ENCODE measurements at places on chromosomes 5 and 9. TPM values are rescaled to one million over a fixed set of nuclear protein-coding genes. Genes with fewer than 3 reads are reported as not detected.

DNA sequence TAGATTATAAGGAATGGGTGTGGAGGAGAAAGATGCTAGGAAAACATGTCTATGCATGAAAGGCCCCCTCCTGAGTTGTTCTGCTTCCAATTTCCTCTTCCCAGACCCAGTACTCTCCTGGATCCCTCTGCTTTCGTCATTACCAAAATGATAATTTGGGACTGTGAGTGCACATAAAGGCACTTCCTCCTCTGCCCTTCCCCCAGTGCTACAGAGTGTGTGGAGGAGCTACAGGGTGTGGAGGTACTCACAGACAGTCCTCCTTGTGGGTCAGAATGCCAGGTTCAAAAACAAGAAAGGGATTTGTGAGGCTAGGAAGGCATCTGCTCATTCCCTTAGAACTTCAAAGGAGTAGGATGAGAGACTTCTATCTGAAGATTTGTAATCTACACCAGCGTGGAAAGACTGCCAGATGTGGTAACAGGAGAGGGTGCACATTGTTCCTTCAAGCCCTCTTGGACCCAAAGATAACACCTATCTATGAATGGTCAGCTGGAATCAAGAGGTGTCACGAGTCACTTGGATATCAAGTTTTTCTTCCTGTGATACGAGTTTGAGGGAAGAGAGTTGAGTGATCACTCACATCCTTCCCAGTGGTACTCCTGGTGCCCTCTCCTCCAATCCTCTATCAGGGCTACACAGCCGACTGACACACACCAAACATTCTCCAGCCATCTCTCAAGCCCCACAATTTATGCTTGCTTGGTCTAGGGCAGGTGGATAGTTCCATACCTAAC, 201.1 kb downstream of the EPB41L4A start:
- no peak for DNase-seq

PCDHGA3 gene
- total RNA-seq: 10.3 TPM

GRCh38 chr9:77013932-77014596, 5.4 kb upstream of the FOXB2 start:
- no peak for DNase-seq

MTRR gene
- 29.7 TPM for total RNA-seq

DNA sequence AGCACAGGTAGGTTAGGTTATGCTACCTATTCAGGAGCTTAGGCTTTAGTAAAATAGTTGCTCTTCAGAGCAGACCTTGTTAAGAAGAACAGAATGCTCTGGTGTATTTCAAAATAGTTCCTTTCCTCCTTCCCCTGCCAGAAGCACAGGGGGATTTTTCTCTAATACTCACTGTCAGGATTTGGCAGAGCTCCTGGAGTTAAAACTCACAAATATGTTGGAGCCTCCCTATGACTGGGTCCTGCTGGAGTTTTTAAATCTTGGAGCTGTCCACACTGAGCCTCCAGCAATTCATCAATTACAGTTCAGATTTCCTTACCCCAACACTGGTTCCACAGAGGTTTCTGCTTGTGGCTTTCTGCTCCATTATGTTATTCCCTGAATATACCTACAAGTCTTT, 1233.8 kb upstream of the WWC1 start:
- DNase-seq: no peak

- no peak for DNase-seq
Measured at GRCh38 chr5:66724349-66725139, 128.4 kb downstream of the MAST4 start.

DNA sequence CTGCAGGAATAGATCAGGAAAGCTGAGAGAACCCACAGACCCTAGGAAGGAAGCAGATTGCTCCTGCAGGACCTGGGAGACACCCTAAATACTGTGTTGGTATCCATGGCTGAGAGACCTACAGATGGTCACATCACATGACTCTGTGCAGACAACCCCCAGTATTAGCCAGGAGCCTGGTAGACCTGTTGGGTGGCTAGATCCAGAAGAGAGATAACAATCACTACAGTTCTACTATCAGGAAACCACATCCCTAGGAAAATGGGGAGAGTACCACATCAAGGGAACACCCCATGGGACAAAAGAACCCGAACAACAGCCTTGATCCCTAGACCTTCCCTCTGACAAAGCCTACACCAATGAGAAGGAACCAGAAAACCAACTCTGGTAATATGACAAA, 24.2 kb upstream of the MELK start:
- no peak for DNase-seq

DNA sequence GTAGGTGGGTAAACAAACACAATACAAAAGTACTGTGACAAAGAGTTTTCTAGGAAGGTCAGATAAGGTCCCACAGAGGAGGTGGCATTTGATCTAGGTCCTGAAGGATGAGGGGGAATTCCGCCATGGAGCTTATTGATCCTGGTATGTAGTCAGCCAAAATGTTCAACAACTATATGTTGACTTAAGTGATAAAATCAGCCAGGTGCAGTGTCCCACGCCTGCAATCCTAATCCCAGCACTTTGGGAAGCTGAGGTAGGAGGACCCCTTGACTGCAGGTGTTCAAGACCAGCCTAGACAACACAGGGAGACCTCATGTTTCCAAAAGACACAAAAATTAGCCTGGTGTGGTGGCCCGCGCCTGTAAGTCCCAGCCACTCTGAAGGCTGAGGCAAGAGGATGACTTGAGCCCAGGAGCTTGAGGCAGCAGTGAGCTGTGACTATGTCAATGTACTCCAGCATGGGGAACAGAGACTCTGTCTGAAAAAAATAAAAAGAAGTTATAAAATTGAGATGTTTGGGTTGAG, 46.4 kb upstream of the PLIN2 start:
- no peak for DNase-seq

- no peak for DNase-seq
Measured at GRCh38 chr9:5718296-5719032, 89.6 kb downstream of the RIC1 start.

DNA sequence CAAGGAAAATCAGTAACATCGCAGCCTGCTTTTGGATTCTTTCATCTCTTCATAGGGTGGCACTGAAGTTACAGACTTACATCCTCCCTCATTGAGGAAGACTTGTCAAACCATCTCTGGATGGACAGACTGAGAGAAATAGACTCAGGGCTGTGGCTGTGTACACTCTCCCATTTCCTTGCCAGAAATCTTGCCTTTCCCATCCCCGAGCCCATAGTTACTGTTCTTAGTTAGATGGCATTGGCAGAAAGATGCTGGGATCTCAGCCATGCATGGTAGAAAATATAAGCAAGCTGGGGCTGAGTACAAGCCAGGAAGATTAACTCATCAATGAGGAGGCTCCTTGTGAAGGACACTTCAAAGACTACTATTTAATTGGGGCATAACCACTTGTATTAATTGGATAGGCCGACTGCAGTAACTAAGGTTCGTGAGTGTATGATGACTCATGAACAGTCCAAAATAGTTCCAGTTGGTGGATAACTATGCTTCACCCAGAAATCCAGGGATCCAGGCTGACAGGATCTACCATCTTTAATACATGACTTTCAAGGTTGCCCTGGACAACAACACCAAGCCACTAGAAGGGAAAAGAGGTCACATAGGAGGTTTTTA, 137.9 kb downstream of the TMEM38B start:
- no peak for DNase-seq

SLC45A2 gene
- not detected for total RNA-seq

- no peak for DNase-seq
Measured at GRCh38 chr5:60026161-60026560, 132.6 kb upstream of the PDE4D start.

PAX5 gene
- total RNA-seq: not detected

DNA sequence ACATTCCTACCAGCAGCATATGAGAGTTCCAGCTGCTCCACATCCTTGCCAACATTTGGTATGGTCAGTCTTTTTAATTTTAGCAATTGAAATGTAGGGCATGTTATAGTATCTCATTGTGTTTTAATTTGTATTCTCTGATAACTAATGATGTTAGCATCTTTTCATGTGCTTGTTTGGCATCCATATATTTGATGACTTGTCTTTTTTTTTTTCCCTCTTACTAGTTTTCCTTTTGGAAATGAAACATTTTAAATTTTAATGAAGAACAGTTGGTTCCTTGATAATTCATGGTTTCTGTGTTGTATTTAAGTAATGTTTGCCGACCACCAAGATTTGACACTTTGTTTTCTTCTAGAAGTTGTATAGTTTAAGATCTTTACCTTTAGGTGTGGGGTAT, 8.8 kb downstream of the OGN start:
- DNase-seq: no peak

GRCh38 chr5:159359408-159359807, 29.1 kb upstream of the IL12B start:
- DNase-seq: no peak

- no peak for DNase-seq
Measured at GRCh38 chr5:58922461-58923171, 339.7 kb downstream of the RAB3C start.

DNA sequence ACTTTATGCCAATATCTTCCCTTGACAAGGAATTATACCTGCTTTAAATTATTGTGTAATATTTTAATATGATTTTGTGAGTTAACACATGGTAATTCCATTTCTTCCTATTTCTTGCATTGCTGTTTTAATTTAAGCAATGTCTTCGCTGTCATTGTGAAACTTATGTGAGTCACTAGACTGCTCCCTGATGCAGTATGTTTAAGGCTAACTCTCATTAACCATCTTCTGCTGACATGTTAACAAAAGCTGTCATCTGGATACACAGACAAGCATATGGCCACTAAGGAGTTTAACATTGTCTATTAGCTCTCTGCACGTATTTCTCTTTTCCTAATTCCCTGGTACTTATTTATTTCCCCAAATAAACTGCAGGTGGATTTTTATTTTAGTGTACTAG, 980.8 kb upstream of the CTNND2 start:
- no peak for DNase-seq

PROB1 gene
- not detected for total RNA-seq

CDH18 gene
- total RNA-seq: 3.2 TPM

GRCh38 chr5:108064302-108064701, 317.6 kb downstream of the FBXL17 start:
- no peak for DNase-seq

DNA sequence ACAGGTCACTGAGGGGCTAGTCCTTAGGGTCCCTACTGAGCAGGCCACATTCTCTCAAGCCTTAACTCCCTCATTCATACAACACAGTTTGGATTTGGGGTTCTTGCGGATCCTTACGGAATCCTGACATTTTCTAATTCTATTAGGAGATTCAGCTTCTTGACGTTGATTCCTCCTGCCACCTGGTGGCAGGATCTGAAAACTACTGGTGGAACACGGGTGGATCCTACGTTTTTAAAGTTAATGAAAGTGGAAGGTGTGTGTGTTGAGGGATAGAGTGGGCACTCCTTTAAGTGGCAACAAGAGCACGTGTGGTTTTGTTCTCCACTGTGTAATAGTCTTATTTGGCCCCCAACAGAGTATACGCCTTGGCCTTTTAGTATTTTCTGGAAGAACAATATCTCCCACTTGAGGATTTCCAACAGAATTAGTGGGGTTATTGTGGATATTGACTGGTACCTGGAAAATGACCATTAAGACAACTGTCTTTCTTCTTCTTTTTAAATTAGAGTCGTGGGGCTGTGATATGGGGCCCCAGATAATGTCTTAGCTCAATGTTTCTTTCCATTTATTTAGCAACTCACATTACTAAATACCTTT, 25.2 kb downstream of the SLC28A3 start:
- DNase-seq: peak; percentile 42

PPIP5K2 gene
- 46.4 TPM for total RNA-seq

DNA sequence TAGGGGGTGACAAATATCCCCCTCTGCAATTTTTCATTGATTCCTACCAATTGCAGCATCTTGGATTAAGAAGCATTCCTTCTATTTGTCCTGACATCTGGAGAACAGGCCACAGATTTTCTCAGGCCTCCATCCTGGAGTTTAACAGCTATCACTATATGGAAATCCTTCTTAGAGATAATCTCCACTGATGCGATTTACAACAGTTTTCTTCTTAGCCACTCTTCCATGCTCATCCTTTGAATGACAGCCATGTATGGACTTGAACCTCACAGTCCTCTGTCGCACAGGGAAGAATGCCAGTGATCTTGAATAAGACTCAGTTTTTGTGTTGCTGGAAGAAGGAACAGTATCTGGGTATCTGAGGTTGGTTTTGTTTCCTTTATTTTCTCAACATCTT, 73.2 kb downstream of the PGM5 start:
- no peak for DNase-seq

DNA sequence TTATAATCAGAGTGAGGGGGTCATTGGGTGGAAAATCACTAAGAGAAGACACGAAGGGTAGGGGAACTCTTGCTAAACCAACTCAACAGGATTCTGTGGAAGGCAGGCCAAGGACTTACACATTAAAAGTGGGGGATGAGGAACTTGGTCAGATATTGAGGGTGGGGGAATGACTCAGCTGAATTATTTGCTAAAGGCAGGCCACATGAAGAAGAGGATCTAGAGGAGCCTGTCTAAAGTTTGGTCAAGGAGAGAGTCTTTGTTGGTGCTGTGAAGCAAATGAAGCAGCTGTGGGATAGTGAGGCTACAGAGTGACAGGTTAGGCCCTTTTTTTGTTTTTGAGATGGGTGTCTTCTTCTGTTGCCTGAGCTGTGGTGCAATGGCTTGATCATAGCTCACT, 63.9 kb upstream of the SPRY4 start:
- no peak for DNase-seq

RNF20 gene
- 27.5 TPM for total RNA-seq

GRCh38 chr5:137431051-137431450, 68.1 kb downstream of the SPOCK1 start:
- DNase-seq: no peak

- DNase-seq: no peak
Measured at GRCh38 chr5:57267805-57268204, 93.9 kb downstream of the GPBP1 start.

Measured in H4 (cell line).